ENCODE measurements at places on chromosomes 13 and 19. TPM values are rescaled to one million over a fixed set of nuclear protein-coding genes. Genes with fewer than 3 reads are reported as not detected.

The USE1 gene
- total RNA-seq, result 22.3 TPM

DNA sequence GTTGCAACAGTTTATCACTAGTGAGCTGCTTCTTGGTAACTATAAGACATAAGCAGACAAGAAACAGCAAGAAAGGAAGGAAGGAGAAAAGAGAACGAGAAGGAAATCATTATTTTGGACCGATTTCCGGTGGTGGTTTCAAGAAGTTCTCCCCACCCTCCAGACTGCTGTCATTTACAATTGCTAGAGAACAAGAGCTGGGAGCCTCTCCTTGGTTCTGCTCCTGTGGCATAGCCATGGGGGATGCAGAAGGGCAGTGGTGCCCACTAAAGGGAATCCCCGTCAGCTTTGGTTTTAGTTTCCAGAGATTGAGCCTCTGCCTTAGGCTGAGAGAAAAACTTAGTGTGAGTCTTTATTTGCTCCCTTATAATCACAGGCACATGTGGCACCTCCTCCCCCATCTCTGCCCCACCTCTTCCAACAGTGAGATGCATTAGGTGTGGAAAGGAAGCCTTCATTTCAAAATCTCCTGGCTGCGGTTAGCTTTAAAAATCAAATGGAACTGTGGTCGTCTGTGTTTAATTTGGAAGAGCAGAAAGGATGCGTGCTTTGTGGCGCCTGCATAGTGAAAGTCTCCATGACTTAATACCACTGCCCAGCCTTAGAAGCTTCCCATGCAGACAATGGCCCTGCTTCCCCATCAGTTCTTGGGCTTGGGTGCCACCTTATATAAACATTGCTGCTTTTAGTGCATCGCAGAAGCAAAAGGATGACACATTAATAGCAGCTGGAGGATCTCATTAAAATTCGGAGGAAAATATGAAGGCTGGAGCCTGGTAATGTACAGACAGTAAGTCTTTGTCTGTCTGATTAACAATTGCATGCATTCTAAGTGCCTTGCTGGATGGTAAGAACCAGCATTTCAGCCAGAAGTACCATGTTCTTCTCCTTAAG, 25.0 kb downstream of the LRCH1 start:
- no peak for DNase-seq

DNA sequence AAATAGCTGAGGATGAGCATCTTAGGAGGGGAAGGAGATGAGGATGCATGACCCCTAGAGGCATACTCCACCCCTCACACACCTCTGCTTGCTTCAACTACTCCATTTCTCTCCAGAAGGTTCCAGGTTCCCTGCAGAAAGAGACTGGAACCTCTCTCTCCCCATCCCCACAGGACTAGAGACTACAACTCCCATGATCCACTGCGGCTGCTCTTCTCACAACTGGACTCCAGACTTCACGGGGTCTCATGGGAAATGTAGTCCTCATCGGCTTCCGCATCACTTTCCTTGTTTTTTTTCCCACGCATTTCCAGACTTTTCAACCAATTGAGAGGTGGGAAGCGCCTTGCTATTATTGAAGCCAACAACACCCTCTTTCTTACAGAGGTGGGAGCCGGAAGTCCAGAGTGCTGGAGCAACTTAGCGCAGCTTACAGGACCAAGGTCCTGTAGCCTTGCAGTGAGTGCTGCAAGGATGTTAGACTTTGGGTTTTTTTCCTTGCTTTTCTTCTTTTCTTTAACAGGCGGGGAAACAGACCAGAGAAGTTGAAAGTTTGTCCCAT, 13.9 kb upstream of the CACNG6 start:
- DNase-seq, result no peak

The ZMYM5 gene
- total RNA-seq, result 15.1 TPM

The FBXO17 gene
- total RNA-seq, result 10.6 TPM

- DNase-seq, result no peak
Observed at GRCh38 chr13:25292301-25292700, 5.0 kb upstream of the MTMR6 start.

DNA sequence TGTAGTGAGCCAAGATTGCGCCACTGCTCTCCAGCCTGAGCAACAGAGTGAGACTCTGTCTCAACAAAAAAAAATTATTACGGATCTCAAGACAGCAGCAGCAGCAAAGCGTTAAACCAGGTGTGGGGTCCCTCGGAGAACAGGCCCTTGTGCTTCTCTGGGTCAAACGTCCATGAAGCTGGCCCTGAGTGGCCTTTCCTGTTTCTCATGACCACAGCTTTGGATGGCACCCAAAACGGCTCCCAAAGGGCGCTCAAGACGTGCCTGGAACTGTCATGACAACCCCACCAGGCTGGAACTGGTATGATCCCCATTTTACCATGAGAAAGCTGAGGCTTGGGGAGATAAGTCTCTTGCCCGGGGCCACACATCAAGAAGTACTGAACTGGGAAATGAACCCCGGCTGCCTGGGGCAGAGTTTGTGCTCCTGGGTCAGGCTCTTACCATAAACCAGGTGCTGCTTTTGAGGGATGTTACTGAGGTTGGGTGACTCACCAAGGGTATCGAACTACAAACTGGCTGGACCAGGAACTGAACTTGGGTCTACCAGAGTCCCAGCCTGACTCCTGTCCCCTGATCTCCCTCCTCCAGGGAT, 11.6 kb upstream of the SAMD1 start:
- no peak for DNase-seq

DNA sequence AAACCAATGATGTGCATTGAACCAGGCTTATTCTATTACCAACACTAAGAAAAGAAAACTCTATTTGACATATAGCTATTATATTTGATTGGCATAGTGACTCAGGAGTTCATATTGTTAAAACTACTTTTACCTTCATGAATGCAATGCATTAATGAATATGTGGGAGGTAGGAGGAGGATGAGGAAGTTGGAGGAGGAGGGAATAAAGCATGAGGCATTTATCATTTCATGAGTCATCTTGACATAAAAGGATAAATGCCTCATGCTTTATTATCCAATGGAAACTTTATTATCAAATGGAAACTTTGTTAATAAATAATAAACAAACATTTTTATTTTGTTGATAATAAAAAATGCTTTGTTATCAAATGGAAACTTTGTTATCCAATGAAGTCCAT, 116.5 kb downstream of the SPRY2 start:
- DNase-seq, result no peak

GRCh38 chr13:110651726-110652230, 36.4 kb downstream of the NAXD start:
- DNase-seq, result no peak

- no peak for DNase-seq
Observed at GRCh38 chr13:21344662-21345176, 114.4 kb downstream of the ZDHHC20 start.

DNA sequence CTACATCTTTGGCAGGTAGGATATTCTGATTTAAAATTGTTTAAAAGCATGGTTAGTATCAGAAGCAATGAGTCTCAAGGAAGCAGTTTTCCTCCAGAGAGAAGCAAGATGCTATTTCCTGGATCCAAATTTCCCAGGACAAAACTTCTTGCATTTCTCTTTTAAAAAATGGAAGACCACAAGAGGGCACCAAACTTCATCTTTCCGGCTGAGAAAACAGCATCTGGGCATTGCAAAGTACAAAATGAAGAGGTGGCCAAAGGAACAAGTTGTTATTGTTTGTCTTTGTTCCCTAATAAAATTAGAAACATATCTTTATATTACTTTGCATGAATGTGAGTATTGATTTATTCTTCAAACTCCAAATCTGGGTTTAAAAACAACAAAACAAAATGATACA, 60.0 kb upstream of the LRCH1 start:
- no peak for DNase-seq

- DNase-seq, result no peak
Observed at GRCh38 chr19:40191836-40192646, 815 bp downstream of the MAP3K10 start.
